ENCODE measurements at places on chromosomes 16 and 17.

- DNase-seq: no peak
These were observed 49.0 kb upstream of the AKAP1 start for GRCh38 chr17:57035971-57036481.

- DNase-seq: no peak
These were observed 1095.3 kb upstream of the CDH8 start for GRCh38 chr16:63131503-63131902.

- DNase-seq: no peak
These were observed 73.9 kb downstream of the SPAG9 start for GRCh38 chr17:51046514-51047384.

DNA sequence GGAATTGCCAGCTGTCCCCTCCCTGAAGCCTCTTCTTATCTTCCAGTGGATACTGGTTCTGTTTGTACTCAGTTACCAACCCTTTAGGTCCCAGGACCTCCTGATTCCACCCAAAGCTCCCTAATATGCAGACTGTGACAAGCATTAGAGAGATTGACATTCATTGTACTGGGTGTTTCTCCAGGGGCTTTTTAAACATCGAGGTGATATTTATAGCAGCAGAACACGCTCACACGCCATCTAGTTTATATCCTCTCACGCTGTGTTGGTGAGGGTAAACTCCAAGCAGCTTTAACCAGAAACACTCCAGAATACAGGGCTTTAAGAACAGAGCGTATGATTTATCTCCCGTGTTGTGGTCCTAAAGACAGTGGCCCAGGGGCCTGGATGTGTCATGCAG lies 238.4 kb downstream of the IRF8 start:
- DNase-seq: no peak

- no peak for DNase-seq
These were observed 7.1 kb downstream of the ANKFN1 start for GRCh38 chr17:56160422-56160821.

DNA sequence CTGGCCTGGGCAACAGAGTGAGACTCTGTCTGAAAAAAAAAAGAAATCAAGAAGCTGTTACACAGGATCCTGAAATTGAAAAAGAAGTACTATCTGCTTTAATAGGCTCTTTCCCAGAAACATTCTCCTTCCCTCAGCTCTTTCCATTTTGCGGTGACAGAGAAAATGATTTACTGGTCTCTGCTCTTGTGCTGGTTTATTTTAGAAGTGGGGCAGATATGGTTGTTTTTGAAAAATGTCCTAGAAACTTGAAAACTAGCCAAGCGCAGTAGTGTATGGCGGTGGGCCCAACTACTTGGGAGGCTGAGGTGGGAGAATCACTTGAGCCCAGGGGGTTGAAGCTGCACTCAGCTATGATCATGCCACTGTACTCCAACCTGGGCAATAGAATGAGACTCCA lies 28.8 kb upstream of the TANGO6 start:
- no peak for DNase-seq

DNA sequence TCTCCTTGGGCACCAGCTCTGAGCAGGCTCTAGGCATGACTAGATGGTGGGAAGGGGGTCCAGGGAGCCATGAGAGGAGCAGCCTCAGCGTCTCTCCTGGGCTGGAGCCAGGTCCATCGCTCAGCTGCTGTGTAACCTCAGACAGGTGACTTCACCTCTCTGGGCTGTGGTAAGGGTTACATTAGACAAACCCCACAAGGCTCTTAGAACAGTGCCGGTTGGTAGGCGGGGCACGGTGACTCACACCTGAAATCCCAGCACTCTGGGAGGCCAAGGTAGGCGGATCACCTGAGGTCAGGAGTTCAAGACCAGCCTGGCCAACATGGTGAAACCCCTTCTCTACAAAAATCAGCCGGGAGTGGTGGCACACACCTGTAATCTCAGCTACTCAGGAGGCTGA lies 18.1 kb upstream of the NPTX1 start:
- no peak for DNase-seq

Measured in CD4-positive, alpha-beta T cell (primary cell).